Type B pancreatic cell (in vitro differentiated cells): ENCODE measurements at places on chromosomes 12 and 14.

GRCh38 chr12:9864913-9865675 is 4.1 kb downstream of the CLEC2B start:
- no peak for DNase-seq

GRCh38 chr12:95390932-95391331 is 83.0 kb upstream of the METAP2 start:
- no peak for DNase-seq

DNA sequence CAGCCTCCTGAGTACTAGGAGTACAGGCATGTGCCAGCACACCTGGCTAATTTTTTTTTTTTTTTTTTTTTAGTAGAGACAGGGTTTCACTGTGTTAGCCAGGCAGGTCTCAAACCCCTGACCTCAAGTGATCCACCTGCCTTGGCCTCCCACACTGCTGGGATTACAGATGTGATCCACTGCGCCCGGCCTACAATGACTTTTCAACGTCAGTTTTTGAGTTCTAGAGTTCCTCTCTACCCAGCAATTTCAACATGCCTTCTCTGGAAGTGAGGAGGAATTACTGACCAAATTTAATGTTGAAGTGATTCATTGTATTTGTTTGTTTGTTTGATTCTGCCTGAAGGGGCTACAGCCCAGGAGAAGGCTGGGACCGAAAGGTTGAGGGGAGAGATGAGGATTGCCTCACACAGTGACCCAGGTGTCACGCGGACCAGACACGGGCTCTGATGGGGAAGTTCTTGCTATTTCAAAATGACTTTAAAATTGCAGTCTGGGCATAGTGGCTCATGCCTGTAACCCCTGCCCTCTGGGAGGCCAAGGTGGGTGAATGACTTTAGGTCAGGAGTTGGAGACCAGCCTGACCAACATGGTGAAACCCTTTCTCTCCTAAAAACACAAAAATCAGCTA is 8.6 kb upstream of the DENR start:
- no peak for DNase-seq

- no peak for DNase-seq
Observed at GRCh38 chr12:50799908-50800307, 36.0 kb downstream of the ATF1 start.

- no peak for DNase-seq
Observed at GRCh38 chr12:42097971-42098370, 46.7 kb downstream of the GXYLT1 start.

DNA sequence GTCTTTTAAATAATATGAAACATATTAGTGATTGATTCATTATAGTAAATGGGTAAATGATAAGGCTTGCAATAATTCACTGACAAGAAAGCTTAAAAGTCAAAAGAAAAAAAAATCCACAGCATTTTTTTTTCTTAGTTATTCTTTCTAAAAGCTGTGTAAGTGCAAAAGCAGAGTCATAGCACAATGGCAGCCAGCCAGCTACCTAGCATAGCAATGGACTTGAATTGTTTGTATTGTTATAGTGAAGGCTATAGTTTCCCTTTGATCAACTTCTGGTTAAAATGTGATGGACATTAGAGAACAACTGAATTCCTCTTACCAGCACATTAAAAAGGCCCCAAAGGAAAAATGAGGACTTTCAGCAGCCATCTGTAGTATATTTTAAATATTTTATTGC is 232.1 kb downstream of the NAV3 start:
- no peak for DNase-seq
